ENCODE measurements at places on chromosomes 4 and X.

DNA sequence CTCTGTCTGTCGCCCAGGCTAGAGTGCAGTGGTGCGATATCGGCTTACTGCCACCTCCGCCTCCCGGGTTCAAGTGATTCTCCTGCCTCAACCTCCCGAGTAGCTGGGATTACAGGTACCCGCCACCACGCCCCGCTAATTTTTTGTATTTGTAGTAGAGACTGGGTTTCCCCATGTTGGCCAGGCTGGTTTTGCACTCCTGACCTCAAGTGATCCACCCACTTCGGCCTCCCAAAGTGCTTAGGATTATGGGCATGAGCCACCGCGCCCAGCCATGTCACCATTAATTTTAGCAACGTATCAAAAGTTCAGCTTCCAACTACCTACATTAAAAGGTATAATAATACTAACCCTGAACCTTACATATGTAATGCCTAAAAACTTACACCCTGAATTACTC lies 940 bp upstream of the UTP3 start:
- no peak for DNase-seq

GRCh38 chr4:183321079-183321478 lies 1.0 kb upstream of the CLDN22 start:
- no peak for DNase-seq

- peak; percentile 8 for DNase-seq
Observed at GRCh38 chr4:11428899-11429698, 405 bp upstream of the HS3ST1 start.

DNA sequence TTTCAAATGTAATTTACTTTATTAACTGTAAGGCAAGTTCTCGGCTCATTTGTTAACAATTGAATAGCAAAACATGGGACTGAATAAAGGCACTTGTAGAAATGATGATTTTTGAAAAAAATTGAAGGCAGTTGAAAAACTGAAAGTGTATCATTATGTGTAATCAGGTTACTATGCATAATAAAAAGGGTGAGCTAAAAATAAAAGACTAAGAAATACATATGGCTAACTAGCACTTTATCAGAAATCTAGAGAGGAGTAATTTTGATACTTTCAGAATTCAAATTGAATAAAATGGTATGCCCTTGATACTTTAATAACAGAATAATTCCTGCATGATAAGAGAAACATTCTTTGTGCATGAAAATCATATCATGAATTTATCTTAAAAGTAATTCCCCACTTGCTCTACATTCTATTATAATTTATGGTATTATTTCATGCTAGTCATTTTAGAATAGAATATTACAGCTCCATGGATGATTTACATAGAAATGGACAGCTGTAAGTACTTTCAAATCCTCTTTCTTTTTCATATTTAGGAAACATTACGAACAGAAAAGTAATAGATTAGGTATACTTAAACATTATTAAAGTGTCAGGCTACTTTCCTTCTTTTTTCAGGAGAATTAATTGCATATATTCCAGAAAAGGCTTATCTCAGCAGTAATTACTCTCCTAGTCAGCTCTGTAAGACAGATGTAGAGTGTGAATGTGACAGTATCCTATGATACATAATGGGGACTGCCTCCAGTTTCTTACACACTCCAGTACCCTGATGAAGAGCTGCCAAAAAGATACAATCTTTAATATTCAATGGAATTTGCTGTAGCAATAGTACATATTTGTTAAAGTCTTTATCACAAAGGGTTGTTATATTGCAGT lies 697.3 kb downstream of the CCSER1 start:
- no peak for DNase-seq

DNA sequence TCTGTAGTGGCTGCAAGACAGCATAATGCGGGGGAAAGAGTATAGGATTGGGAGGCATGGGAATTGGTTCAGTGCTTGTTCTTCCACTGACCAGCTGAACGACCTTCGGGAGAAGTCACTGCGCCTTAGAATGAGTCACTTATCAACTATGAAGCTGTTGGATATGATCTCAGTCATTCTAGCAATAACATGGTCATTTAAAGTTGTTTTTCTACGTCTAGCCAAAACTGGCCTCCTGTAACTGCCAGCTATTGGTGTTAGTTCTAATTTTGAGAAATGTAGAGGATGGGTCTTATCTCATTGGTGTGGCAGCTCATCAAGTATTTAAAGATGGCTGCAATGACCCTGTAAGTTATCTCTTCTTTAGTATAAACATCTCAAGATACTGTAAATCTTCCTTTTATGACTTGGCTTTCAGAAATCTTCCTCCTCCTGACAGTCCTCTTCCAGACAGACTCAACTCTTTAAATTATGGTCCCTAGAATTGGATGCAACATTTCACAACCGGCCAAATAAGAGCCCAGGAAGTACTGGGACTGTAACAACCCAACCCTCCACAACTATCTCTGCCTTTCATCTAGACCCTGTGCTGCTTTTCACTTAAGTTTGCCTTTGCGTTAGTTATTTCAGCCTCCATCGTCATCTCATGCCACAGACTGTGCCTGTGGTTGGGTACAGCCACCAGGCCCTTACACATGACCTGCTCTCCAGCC lies 243.3 kb downstream of the CBR4 start:
- no peak for DNase-seq

DNA sequence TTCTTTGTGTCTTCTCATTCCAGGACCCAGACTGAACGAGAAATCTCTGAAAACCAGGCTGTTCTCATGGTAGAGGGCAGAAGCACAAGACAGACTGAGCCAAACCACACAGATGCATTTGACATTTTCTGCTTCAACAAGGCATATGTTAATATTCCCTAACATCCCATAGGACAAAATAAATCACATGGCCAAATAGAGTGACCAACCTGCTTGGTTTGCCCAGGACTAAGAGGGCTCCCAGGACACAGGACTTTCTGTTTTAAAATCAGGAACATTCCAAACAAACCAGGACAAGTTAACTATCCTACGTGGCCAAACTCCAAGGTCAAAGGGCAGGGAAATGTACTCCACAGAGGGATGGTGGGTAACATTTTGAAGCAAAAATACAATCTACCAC lies 11.7 kb downstream of the CTPS2 start:
- DNase-seq = no peak

DNA sequence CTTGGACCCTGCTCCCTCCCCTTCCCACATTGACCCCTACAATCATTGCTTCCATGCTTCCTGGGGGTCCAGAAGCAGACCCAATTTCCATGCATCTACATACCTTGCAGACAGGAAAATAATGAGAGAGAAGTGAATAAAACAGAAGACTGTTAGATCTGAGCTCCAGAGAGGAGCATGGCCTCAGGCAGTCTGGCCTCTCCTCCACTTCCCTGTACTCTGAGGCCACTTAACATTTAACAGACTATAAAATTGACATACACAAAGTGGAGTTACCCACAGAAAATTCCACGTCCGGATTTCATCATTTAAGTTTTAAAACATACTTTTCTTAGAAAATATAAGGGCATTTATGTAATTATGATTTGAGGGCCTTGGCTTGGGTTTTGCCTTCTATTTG lies 2.1 kb upstream of the PRSS12 start:
- no peak for DNase-seq

- no peak for DNase-seq
Observed at GRCh38 chr4:133152330-133152821, 3.3 kb downstream of the PCDH10 start.

GRCh38 chr4:140113653-140114052 lies 40.3 kb downstream of the MAML3 start:
- no peak for DNase-seq

DNA sequence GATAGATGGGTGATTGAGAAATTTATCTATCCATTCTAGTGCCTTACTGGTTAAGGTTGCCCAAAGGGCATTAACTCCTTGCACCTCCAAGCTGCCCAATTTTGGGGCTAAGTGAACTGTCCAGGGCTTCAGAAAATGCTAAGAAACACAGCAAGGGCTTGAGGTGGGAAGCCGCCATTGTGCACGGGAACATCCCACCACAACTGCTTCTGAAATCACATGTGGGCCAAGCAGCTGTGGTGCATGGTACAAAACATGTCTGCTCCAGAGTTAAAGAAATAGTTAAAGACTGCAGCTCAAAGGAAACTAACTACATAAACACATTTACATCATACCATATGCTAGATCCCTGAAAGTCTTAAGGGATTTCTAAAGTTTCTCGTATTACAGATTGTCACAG lies 144.3 kb upstream of the NDST3 start:
- no peak for DNase-seq

- DNase-seq = no peak
Observed at GRCh38 chr4:2816401-2816954, 23.6 kb downstream of the SH3BP2 start.

DNA sequence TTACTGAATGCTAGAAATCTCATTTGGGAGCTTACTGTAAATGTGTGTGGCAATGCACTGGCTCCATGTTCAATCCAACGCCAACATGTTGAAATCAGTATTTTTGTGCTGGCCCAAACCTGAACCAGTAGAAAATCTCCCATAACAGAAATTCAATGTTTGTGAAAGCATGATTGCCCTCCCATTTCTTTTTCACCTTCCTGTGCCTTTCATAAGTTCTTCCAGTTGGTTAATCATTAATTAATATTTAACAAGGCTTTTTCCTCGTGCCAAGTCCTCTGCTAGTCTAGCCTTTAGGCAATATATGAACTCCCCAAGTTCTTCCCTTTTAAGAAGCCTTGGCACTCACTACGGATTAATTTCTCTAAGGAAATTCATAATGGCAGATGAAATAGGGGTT lies 1.3 kb upstream of the PLS3 start:
- DNase-seq = no peak

GRCh38 chr4:39446842-39447573 lies 11.7 kb downstream of the RPL9 start:
- DNase-seq = peak; percentile 27

DNA sequence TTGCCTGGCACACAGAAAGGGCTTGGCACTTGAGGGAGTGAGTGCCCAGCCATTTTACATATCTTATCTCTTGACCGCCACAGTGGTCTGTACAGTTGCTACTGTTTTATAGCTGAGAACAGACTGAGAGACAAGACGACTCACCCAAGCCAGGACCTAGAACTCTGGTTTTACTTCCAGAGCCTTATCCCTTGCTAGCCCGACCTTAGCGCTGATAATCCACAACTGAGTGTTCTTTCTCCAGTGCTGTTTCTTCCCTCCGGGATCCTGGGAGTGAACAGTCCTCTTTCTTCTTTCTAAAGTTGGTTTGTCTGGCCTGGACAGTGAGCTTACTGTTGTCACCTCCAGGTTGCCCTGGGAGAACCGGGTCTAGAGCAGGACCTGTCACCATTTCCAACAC lies 52.5 kb upstream of the TADA2B start:
- no peak for DNase-seq

GRCh38 chr4:142404191-142404611 lies 441.9 kb downstream of the INPP4B start:
- DNase-seq = no peak

DNA sequence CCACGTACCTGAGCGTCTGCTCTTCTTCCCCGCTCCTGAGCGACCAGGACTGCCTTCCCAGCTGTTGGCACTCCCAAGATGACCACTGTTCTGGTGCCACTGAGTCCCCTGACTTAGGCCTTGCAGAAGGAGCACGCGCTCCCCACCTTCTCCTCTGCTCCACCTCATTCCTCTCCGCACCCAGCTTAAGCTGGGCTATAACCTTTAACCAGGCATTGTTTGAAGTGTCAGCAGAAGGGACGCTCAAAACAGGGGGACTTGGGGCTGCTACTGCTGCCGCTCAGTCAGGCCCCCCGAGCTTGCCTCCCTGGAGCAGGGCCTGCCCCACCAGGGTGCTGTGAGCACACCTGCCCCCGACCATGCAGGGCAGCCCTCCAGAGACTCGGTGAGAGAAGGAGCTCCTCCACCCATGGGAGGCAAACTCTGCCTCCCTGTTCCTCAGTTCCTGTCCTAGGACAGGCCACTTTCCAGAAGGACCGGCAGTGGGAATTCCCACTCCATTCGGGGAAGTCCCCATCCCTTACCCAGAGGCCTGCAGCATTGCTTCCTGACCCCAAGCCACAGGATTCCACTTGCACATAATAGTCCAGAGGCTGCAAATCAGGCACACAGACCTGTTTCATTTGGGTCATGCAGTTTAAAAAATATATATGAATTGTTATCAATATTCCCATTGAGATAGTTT lies 99.7 kb upstream of the ENPP6 start:
- DNase-seq = no peak

DNA sequence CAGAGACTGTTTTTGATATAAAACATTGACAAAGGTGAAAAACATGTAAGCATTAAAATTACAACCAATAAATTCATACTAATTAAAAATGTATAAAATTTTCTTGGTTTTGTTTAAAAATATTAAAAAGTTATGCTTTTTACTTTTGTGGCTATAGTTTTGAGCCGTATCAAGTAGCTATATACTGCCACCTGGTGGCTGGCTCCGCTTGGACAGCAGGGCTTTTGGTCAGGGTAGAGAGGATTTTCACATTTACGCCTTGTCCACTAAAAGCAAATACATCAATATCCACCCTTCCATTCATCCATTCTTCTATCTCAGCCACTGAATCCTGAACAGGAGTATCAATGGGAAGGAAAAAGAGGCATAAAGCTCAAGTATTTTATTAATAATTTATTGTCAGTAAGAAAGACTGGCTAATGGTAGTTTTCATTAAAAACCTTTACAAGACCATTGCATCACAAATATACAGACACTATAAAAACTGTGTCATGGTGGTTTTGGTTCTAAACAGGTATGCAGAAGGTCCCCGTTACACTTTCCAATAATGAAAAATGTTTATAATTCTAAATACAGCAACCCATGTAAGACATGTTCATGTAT lies 32.1 kb upstream of the MTNR1A start:
- peak; percentile 34 for DNase-seq

- no peak for DNase-seq
Observed at GRCh38 chr4:171668403-171668802, 144.8 kb upstream of the GALNTL6 start.

All from CD4-positive, alpha-beta T cell treated with Interleukin-6 at 100 ng/mL for 8 hours (primary cell).